ENCODE measurements at places on chromosomes 13 and 19.

- DNase-seq = peak; percentile 3
These were observed 124.5 kb upstream of the USP29 start for GRCh38 chr19:56995303-56995702.

- no peak for DNase-seq
These were observed 564 bp downstream of the SPART start for GRCh38 chr13:36345438-36346221.

GRCh38 chr13:34361560-34361959 is 543.6 kb downstream of the RFC3 start:
- DNase-seq = no peak

GRCh38 chr19:10985502-10985901 is 24.7 kb downstream of the SMARCA4 start:
- no peak for DNase-seq

GRCh38 chr19:2042485-2043250 is 8.4 kb downstream of the MKNK2 start:
- DNase-seq = no peak

DNA sequence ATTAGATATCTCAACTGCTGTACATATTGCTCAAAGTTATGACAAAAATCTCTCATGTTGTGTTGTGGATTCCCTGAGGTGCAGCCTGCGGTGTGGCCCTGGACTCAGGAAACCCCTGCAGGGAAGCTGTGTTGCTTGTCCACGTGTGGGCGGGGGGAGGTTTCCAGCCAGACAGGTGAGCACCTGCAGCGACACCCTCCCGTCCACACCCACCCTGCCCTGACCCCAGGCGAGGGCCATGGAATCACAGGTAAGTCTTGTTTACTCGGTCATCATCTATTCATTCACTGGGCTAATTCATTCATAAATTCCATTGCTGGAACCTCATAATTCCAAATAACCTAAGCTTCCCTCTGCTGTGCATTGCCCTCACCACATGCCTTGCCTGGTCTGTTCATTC is 14.1 kb downstream of the PLPP2 start:
- DNase-seq = peak; percentile 47

DNA sequence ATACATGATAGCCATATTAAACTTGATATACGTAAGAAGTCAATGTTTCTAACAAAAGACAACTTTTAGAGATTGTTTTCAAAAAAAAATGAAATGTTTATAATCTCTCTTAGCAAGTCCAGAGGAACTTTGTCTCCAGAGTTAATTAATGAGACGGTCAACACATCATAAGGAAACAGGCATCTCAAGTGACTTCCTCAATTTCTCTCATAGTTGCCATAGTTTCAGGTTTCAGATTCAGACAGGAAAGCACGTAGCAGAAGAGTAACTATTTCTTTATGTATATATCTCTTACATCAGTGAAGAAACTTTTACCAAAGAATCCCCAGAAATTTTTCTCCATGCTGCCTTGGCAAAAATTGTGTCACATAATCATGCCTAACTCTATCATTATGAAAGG is 159.6 kb upstream of the ATXN8OS start:
- no peak for DNase-seq

- no peak for DNase-seq
These were observed 213.1 kb downstream of the UQCRFS1 start for GRCh38 chr19:28999724-29000433.

DNA sequence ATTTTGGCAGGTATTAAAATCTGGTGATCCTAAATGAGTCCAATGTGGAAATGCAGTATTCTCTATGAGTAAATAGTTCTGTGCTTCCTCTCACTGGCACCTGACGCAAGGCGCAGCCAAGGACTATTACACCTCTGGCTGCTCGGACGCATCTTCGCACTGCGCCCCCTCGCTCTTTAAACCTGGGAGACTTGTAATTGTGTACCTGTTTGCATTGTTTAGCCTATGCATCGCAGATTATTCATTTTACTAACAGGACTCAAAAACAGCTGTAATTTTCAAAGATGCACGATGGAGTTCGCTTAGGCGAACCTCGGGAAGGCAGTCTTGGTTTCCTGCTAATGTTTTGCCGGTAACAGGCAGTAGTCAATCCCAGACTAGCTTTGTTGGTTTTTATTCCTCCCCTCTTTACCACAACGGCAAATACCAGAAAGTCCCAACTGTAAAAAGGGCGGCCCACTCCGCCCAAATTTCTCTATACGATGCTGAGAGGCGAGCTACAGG is 113.2 kb downstream of the KCNRG start:
- DNase-seq = no peak

DNA sequence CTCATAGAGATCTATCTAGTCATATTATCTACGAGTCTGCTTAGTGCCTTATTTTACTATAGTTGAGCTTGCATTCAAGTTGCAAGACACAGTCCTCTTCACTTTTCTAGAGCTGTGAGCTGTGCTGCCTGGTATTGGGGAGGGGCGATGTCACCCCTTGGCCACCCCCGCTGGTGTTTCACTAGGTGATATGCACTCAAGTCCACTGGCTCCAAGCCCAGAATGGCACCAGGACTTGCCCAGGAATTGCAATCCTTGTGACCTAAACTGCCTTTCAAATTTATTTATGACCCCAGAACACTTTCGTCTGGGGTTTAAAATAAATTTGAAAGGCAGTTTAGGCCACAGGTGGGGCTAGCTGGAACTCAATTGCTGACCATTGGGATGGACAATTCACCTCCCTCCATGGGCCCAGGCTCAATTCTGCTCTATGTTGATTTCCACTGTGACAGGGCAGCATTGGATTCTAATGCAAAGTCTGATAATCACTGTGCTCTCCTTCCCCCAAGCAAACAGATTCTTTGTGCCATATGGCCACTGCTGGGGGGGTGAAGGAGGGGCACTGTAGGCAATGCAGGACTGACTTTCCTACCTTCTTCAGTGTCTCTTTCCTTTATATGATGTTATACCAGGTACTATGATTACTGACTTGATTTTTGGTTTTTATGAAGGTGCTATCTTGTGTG is 1244.2 kb upstream of the MIR17HG start:
- no peak for DNase-seq

DNA sequence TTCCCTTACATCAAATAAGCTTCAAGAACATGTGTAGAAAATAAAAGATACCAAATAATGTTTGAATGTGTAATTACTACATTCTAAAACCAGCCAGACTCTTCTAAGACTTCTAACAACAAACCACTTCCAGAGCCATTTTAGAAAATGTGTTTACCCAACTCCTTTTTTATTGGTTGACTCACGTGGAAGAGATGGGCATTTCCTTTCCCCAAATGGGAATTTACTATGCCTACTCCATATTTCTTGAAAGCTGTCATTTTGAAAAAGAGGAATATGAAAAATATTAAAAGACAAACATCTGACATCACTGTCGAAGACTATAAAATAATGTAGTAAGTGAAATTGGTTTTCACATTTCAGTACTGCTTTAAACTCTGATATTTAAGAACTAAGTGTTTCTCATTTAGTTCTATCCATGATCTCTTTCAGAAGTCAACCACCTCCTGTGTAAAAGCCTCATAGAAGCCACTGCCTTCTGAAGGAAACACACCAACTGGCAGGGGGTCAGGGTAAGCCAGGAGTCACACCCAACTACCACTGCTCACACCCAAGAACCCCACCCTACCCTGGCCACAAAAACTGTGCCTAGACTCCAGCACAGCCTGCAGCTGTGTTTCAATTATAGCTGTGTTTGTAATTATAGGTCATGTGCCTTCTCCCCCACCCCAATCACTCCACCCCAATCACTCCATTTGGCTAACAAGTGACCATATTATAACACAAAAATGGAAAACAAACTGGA is 86.8 kb downstream of the UBL3 start:
- peak; percentile 52 for DNase-seq

GRCh38 chr13:112248406-112248760 is 127.8 kb upstream of the SPACA7 start:
- DNase-seq = peak; percentile 46

GRCh38 chr13:113022745-113023574 is 53.9 kb downstream of the MCF2L start:
- no peak for DNase-seq

GRCh38 chr19:18521692-18522123 is at the start of gene ELL:
ELL (minus strand) TSS chr19:18522070; CDS start chr19:18522055, 15 bp downstream.
- DNase-seq = no peak

DNA sequence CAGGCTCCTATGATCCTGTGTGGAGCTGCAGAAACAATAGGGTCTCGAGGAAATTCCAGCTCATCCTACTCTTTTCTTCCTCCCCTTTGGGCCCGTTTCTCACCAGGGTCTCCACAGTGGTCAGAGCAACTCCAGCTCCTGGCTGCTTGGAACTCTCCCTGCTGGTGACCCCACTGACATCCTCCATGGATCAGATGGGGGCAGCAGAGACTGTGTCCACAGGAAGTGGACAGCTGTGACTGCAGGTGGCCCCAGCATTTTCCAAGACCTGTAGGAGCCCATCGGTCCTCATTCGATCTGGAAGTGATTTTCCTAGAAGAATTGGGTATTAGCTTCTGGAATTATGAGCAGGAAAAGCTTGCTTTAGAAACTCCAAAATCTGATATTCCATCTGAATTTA is 208.5 kb downstream of the ZNF536 start:
- DNase-seq = no peak

GRCh38 chr19:37926711-37927110 is 19.7 kb downstream of the SIPA1L3 start:
- no peak for DNase-seq

DNA sequence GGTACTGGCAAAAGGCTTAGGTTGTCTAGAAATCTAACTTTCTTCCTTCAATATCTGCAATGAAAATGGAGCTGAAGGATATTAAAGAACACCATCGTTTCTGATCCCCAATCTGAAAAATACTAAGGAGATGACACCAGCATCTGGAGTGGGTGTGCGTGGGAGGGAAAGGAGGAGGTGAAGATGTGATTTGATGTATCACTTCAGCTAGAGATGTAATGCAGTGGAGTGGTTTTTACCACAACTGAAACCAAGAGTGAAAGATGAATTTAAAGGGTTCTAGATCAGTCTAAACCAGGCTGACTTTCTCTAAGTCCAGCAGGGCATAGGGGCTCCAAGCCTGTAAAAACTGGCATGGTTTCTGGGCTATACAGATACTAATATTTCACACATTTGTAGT is 148.4 kb downstream of the AKAP11 start:
- no peak for DNase-seq

GRCh38 chr13:60756306-60756705 is 359.3 kb downstream of the TDRD3 start:
- DNase-seq = no peak

DNA sequence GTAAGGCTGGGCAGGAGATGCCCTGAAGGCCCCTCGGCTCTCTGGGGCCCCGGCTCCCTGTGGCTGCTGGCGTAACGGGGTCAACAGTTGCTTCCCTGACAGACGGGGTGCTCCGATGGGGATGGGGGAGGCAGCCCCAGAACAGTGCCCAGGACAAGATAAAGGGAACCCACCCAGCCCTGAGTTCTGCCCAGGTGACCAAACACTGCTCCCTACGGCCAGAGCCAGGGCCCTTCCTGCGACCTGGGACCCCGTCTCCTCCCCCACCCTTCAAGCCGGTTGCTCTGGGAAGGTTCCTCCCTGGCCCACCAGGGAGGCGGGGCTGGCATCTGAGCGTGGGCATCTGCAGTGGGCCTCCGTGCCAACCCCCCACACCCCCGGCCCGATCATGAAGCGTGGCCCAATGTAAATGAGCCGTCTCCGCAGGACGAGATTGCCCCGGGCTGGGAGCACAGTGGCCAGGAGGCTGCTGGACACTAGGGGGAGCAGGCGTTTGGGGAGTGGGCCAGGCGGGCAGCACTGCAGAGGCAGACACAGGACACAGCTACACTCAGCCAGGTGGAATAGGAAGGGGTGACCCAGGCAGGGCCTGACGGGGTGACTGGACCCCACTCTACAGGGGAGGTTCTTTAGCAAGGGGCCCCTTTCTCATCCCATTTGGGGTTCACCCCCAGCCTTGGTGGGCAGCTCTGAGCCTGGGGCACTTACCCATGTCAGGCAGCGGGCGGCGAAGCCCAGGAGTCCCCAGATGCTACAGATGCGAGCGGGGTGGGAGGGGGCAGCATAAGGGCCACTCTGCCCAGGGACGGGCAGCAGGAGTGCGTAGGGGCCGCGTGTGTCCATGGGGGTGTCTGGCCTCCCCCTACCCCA is 1.2 kb upstream of the NKPD1 start:
- DNase-seq = no peak

DNA sequence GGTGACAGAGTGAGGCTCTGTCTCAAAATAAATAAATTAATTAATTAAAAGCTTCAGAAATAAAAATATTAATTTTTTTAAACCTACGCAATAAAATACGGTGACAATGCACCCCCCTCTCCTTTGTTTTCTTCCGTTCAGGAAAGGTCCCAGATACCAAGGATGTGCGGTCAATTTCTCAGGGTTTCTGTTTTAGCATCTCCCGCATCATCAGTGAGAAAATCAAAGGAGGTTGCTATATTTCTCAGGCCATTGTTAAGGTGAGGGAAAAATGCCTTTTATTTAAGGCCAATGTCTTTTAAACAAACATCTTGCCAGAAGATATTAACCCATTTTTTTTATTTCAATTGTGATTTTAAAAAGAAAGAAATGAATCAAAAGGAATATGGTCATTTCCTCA is 111.7 kb downstream of the INSR start:
- DNase-seq = no peak

DNA sequence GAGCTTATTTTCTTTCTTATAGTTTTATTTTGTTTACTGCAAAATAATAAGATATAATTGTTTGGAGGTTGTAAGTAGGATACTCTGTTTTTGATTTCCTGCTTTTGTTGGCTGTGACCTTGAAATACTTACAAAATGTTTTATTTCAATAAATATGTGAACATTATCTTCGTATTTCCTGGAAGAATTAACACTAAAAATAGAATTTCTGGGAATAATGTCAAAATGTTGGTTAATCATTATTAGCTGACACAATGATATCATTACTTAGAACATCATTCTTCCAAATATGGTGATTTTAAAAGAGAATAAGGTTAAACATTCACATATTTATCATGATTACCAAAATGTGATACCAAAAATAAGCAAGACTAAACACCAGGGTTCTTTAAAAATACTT is 1148.6 kb upstream of the PRR20A start:
- DNase-seq = no peak

DNA sequence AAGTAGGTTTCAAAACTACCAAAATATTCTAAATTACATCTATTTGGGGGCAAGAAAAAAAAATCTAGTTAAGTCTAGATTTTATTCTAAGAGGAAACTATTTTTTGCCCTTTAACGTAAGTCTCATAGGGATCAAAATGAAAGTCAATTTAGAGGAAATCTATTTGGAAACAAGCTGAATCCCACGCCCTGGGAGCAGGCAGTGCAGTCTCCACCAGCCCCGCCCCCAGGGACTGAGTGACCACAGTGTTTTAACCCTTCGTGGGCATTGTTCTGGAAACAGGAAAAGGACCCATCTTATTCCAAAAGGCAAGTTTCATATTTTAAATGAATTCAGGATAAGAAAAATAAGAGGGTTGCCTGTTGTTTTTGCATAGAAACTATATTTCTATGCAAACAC is 209.7 kb downstream of the SPRY2 start:
- no peak for DNase-seq

- DNase-seq = no peak
These were observed 10.3 kb downstream of the ACTN4 start for GRCh38 chr19:38657633-38658222.

DNA sequence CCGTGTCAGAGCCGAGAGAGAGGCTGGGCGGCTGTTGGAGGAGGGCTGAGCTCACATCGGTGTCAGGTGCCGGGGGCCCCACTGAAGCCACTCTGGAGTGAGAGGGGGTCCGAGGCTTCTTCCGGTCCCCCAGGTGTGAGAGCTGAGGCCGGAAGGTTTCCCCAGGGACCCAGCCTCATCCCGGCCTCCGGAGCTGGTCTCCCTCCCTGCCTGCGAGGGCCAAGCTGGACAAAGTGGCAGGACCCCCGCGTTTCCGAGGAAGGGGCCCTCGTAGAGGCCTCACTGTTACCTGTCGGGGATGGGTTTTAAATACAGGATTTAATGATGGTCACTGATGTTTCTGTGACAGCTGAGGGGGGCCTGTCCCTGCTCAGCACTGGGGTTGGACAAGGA is 6.6 kb downstream of the HCN2 start:
- no peak for DNase-seq
